Activated CD4-positive, alpha-beta memory T cell treated with anti-CD3 and anti-CD28 coated beads, Interleukin-2, amount 10 ng/mL, durations not matched to agents 7 days and 5 days (primary cell): ENCODE measurements at places on chromosomes 2 and 18. TPM values are rescaled to one million over a fixed set of nuclear protein-coding genes. Genes with fewer than 3 reads are reported as not detected.
A peak's percentile ranks its signal among the peaks of the same experiment; 100 is the strongest.

The STK36 gene
- total RNA-seq, result 17.9 TPM

The SLC5A7 gene
- total RNA-seq, result not detected

The STK17B gene
- total RNA-seq, result 365 TPM

The ABCG8 gene
- total RNA-seq, result not detected

The PARD6G gene
- 0.33 TPM for total RNA-seq

The RBM44 gene
- 0.75 TPM for total RNA-seq

The UGT1A7 gene
- not detected for total RNA-seq

The MEP1B gene
- total RNA-seq, result not detected

The STAT4 gene
- 124 TPM for total RNA-seq

The COL4A4 gene
- total RNA-seq, result 0.10 TPM

- DNase-seq, result no peak
- no peaks in the 10 kb centered on the region for H3K4me1 ChIP-seq
- no peaks in the 10 kb centered on the region for H3K36me3 ChIP-seq
- H3K27me3 ChIP-seq, result peaks cover 5% of the 10 kb centered on the region
- no peak overlapping the region for H3K27ac ChIP-seq
These were observed 221.9 kb downstream of the TSN start for GRCh38 chr2:121977326-121977725.

DNA sequence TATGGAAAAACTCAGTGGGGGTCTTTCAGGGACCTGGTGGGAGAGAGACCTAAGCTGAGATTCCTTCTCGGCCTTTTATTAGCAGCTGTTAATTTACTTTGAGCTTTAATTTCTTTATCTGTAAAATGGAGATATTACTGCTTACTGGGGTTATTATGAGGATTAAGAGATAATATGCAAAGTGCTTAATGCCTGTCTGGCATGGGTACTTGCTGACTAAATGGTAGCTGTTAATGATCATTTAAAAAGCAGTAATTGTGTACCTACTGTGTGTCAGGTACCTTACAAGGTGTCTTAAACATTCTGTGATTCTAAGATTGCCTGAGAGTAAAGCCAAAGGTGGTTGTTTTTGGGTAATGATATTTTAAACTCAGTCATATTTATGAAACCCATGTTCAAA is 2.6 kb downstream of the ITGA6 start:
- H3K27me3 ChIP-seq, result peaks cover 61% of the 10 kb centered on the region
- peaks cover 37% of the 10 kb centered on the region for H3K4me1 ChIP-seq
- no peaks in the 10 kb centered on the region for H3K36me3 ChIP-seq

DNA sequence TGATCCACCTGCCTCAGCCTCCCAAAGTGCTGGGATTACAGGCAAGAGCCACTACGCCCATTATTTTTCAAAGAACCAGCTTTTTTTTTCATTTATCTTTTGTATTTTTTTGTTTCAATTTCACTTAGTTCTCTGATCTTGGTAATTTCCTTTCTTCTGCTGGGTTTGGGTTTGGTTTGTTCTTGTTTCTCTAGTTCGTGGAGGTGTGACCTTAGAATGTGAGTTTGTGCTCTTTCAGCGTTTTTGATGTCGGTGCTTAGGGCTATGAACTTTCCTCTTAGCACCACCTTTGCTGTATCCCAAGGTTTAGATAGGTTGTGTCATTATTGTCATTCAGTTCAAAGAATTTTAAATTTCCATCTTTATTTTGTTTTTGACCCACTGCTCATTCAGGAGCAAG is 86.7 kb upstream of the MSTN start:
- H3K27ac ChIP-seq, result no peak overlapping the region
- H3K4me3 ChIP-seq, result no peak overlapping the region
- DNase-seq, result no peak
- H3K27me3 ChIP-seq, result peaks cover 8% of the 10 kb centered on the region

DNA sequence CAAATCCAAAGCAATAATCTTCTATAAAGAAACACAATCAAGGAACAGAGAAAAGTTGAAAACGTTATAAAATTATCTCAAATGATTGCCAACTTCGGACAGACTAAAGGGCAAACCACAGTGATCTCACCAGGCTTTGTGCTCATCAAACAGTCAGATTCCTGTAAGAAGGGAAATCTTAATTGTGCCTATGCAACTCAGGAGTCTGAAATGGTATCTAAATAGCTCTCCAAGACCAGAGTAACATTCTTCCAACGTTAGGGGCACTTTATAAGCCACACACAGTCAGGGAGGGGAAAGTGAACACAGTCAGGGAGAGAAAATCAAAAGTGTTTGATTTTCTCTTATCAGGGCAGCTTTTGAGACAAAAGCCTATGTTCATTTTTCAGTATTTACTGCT is 29.4 kb downstream of the PLEKHM3 start:
- H3K36me3 ChIP-seq, result no peaks in the 10 kb centered on the region
- no peak overlapping the region for H3K27ac ChIP-seq
- no peak overlapping the region for H3K4me3 ChIP-seq
- no peaks in the 10 kb centered on the region for H3K27me3 ChIP-seq

DNA sequence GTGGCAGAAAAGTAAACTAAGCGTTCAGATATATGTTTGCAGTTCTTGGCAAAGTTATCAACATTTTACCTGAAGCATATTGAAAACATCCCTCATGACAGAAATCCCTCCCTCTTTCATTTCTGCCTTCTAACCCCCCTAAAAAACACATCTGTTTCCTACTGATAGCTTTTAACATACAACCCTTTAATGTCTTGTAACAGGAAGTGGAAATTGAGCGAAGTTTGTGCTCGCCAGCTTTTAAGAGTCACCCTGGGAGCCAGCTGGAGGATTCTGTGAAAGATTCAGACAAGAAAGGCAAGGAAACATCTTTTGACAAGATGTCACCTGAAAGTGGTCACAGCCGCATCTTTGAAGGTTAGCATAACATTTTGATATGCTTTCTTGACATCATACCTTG is 247.4 kb downstream of the XIRP2 start:
- no peak overlapping the region for H3K27ac ChIP-seq
- H3K4me1 ChIP-seq, result no peaks in the 10 kb centered on the region
- no peaks in the 10 kb centered on the region for H3K27me3 ChIP-seq
- H3K36me3 ChIP-seq, result no peaks in the 10 kb centered on the region
- H3K4me3 ChIP-seq, result no peak overlapping the region

DNA sequence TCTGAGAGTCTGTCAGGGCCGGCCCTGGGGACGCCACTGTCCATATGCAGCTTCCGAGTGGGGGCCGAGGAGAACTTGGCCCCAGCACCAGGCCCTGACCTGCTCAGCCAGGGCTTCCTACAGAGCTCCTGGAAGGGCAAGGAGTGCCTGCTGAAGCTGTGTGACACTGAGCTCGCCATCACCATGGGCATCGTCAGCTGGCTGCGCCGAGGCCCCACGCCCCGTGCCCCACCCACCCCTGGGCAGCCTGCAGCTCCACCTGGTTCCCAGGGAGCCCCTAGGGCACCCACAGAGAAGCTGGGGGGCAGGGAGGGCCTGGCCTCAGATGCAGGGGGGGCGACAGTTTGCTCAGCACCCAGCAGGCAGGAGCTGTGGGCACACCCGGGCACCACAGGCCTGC is 8.1 kb downstream of the AMER3 start:
- DNase-seq, result no peak
- no peaks in the 10 kb centered on the region for H3K4me1 ChIP-seq
- no peak overlapping the region for H3K4me3 ChIP-seq
- peaks cover 8% of the 10 kb centered on the region for H3K27me3 ChIP-seq
- H3K36me3 ChIP-seq, result no peaks in the 10 kb centered on the region

- H3K4me3 ChIP-seq, result no peak overlapping the region
- peaks cover 27% of the 10 kb centered on the region for H3K4me1 ChIP-seq
- H3K27ac ChIP-seq, result no peak overlapping the region
- DNase-seq, result no peak
- peaks cover 5% of the 10 kb centered on the region for H3K27me3 ChIP-seq
These were observed 7.5 kb downstream of the CD207 start for GRCh38 chr2:70828115-70828514.

DNA sequence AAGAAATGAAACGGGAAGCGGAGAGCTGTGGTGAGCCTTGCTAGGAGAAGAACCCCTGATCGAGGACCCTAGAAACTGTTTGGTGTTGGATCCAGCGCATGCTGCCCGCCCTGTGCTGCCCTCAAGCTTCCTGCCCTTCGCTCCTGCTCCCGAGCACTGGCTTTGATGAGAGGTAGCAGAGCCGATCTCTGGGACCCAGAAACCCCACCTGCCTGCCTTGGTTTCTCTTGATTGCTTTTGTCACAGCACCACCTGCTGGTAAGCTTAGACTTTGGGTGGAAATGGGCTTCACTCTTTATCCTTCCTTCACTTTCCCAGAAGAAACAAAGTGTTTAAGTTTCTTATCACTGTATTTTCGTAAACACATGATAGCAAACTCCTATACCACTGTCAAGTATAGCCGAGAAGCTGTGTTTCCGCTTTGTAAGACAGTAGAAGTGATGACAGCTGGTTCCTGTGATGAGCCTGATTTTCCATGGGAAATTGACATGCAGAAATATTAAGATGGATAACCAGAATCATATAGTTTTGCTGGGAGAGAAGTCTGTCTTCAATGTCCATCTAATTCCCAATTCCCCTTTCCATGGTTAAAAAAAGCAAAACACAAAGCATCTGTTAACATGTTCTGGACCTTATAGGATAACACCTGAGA is 267.4 kb downstream of the PHLPP1 start:
- no peak overlapping the region for H3K4me3 ChIP-seq
- H3K36me3 ChIP-seq, result no peaks in the 10 kb centered on the region
- peaks cover 7% of the 10 kb centered on the region for H3K4me1 ChIP-seq
- DNase-seq, result peak; percentile 59
- no peaks in the 10 kb centered on the region for H3K27me3 ChIP-seq
